Renal pelvis (tissue), 12 donors: ENCODE measurements at places on chromosomes 6 and 20. TPM values are rescaled to one million over a fixed set of nuclear protein-coding genes. Genes with fewer than 3 reads are reported as not detected.

GRCh38 chr6:168179133-168179532 is 100.1 kb upstream of the FRMD1 start:
- DNase-seq = no peak

- DNase-seq = no peak
Observed at GRCh38 chr20:45500022-45500421, 15.4 kb downstream of the SPINT3 start.

GRCh38 chr6:71349976-71350615 is 61.5 kb downstream of the OGFRL1 start:
- DNase-seq = no peak

DNA sequence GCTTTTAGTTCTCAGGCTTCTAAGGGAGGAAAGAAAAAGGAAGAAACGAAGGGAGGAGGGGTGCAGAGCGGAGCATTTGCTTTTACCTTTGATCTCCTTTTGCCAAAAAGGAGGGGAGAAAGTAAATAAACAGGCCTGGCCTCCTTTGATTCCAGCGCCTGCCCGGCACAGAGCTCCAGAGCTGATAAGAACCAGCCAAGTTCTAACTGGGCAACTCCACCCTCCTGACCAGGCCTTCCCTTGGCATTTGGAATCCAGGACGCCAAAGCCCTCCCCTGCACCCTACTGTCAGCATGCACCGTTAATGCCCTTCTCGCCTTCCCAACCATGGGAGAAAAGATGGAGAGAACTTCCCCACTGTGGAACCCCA is 120.8 kb upstream of the PTPN1 start:
- no peak for DNase-seq

DNA sequence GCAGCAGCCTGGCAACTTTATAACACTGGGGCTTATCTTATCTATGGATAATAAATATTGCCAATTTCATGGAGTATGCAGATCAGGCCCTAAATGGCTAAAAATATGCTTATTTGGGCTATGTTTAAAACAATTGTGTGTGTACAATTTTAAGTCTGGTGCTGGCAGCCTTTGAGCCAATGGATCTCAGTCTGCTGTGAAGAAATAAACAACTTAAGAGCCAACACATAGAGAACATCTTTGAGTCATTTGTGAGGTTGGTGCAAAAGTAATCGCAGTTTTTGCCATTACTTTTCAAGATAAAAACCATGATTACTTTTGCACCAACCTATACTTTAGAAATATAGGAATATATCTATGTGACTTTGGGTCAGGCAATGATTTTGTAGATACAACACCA is 129.1 kb upstream of the CARMIL1 start:
- DNase-seq = no peak

GRCh38 chr20:650954-651353 is 2.0 kb downstream of the SRXN1 start:
- DNase-seq = no peak

DNA sequence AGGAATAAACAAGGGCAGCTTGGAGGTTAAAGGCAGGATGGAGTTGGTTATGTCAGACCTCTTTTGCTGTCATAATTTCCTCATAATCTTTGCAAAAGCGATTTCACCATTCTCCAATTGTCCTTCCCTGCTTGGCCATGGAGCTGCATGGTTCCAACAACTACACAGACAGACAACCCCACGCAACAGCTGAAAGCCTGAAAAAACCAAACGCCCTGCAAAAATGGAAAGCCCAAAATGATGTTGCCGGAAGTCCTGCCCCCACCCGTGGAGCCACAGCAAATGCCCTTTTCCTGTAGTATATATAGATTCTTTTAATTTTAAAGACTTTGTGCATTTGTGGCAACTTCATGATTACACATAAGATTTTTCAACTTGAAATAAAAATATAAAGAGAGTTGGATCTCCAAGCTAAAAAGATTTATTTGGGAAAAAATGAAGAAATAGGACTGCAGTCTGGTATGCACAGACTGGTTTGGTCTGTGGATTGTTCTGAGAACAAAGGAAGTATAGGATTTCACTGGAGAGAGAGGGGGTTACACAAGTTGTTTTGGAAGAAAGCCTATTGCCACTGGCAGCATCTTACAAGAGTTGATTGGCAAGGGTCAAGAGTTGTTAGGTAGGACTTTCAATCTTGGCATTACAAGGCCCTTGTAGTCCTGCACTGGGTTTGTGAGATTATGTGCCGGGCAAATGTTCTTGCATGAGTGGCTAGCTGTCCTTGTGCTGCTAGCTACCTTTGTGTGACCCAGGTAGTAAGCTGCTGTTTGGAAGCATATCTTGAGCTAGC is 190.0 kb downstream of the C6orf118 start:
- no peak for DNase-seq

DNA sequence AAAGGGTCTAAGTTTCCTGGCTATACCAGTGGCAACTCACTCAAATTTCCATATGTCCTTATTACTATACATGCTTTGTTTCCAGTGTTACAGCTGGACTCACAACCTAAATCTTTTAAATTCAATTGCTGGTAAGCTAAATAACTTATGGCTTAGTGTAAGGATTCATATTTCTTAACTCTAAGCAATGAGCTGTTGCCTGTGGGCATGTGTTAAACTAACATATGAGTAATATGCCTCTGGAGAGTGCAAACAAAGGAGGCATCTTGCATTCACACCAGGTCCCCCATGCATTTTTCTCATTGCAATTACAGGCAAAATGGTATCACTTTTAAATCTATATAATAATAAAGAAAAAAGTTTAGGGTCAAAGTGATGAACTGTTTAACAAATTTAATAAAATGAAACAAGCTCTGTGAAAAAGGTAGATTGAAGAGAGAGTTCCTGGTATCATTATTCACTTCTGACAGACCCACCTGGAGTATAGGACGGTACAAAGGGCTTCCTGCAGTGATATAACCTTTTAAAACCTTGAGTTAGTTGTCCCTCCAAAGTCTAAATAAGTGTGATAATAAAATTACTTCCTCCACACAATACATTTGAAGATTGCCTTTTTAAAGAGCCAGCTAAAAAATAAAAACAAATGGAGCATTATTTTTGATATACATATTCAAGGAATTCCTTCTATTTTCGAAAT is 57.6 kb upstream of the HMGCLL1 start:
- no peak for DNase-seq

DNA sequence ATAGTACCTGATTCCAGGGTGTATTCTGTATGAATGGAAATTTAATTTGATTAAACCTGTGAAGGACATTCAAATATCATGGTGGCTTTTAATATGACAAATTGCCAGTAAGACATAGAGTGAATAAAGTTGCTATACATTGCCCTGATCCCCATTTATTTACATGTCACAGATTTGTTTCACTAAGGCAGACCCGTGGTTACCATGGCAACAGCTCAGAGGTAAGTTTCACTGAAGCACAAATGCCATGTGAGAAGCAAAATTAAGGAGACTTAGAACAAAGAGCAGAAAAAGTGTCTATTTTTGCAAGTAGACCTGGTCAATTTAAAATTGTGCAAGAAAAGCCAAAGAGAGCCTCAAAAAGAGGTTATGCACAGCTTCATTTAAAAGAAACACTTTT is 63.7 kb downstream of the PXDC1 start:
- DNase-seq = peak; percentile 59

GRCh38 chr6:113699239-113699638 is 157.9 kb upstream of the MARCKS start:
- DNase-seq = no peak

GRCh38 chr6:106530502-106530901 is 98.8 kb downstream of the RTN4IP1 start:
- no peak for DNase-seq

Gene CCM2L
- polyA plus RNA-seq = 7.0 TPM

Gene ADTRP
- 3.1 TPM for polyA plus RNA-seq

Gene MYB
- polyA plus RNA-seq = 3.9 TPM

Gene ANGPT4
- polyA plus RNA-seq = 0.46 TPM

Gene BANF2
- not detected for polyA plus RNA-seq
